ENCODE measurements at places on chromosomes 5 and 9.

- DNase-seq = no peak
Measured at GRCh38 chr9:30536494-30536893, 1847.9 kb upstream of the ACO1 start.

DNA sequence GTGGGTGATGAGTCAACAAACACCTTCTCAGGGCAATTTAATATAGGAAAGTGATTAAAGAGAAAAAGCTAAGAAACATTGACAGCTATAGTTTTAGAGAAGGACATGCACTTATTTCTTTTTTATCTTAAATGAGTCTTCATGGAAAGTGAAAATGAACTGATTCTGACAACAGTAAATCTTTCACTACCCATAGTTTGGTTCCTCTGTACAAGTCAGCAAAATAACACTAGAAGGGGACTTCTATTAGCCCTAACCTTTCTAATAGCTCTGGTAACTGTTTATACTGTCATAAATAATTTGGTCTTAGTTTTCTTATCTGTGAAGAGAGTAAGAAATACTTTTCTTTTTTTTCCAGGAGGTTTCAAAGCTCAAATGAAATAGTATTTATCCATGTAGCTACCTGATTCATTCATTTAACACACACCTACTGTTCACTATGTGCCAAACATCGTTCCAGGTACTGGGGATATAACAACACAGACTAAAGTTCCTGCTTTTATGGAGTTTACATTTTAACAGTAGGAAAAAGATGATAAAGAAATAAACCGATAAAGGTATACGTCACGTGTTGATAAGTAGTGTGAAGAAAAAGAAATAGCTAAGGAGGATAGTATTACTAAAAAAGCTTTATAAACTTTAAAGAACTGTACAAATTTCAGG lies 148.2 kb downstream of the PCSK1 start:
- DNase-seq = no peak

DNA sequence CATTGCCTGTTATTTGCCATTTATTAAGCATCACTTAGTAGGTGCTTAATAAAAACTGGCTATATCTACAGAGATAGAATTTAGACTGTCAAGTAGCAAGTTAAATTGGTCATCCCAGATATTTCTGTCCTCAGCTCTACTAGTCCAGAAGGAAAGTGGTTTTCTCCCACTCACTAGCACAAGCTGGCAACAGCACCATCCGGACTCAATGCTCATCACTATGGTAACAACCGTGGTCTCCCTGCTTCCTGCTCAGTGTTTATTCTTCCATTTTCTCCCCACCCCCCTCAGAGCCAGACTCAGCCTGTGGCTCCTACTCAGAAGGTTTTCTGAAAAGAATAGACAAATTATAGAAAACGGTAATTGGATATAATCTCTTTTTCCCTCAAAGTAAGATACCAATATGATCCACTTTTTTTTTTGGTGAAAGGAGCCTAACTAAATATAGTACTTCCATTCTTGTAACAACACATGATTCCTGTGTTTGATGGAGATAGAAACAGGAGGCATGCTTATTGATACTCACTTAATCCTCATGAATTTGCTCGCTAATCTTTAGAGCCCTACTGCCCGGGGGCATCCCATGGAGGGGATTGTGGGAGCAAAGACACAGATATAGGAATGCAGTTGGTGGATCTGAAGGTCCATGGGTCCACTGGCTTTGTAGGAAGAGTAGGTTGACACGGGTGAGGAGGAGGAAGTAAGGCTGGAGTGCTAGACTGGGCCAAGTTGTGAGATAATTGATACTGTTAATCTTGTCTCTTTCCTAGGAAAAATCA lies 191.4 kb downstream of the MAN2A1 start:
- DNase-seq = no peak

GRCh38 chr5:100762108-100762507 lies 141.0 kb downstream of the ST8SIA4 start:
- no peak for DNase-seq

- DNase-seq = no peak
Measured at GRCh38 chr9:90841213-90841612, 39.6 kb downstream of the SYK start.

GRCh38 chr9:95126739-95127138 lies 190.8 kb downstream of the FANCC start:
- DNase-seq = no peak

- DNase-seq = no peak
Measured at GRCh38 chr5:2142456-2142954, 259.8 kb upstream of the IRX4 start.

- no peak for DNase-seq
Measured at GRCh38 chr5:170365831-170366230, 23.3 kb downstream of the KCNMB1 start.

DNA sequence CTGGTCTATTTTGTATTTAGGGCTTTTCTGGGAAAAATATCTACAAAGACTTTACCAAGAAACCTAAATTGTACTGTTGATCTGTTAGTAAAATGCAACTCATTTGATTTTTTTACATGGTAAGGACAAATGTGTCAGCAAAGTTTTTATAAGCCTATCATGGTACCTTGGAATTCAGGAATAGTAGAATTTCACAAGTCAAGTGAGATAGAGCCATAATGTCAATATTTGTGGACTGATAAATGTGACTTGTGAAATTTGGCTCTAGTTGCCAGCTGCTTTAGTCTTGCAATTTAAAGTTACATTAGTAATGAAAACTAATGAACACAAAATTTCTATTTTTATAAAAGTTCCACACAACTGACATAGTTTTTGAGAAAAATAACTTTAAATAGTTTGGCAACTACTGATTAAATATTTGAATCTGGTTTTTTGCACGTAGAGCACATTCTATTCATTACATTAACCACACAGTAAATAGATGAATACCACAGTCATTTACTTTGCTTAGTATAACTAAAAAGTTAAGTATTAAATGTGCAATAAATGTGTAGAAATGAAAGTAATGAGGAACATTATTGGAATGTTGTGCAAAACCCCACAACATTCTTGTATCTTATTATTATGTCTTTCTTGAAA lies 41.2 kb upstream of the RIOK2 start:
- DNase-seq = no peak

- no peak for DNase-seq
Measured at GRCh38 chr5:34916518-34916917, 1.0 kb downstream of the BRIX1 start.

DNA sequence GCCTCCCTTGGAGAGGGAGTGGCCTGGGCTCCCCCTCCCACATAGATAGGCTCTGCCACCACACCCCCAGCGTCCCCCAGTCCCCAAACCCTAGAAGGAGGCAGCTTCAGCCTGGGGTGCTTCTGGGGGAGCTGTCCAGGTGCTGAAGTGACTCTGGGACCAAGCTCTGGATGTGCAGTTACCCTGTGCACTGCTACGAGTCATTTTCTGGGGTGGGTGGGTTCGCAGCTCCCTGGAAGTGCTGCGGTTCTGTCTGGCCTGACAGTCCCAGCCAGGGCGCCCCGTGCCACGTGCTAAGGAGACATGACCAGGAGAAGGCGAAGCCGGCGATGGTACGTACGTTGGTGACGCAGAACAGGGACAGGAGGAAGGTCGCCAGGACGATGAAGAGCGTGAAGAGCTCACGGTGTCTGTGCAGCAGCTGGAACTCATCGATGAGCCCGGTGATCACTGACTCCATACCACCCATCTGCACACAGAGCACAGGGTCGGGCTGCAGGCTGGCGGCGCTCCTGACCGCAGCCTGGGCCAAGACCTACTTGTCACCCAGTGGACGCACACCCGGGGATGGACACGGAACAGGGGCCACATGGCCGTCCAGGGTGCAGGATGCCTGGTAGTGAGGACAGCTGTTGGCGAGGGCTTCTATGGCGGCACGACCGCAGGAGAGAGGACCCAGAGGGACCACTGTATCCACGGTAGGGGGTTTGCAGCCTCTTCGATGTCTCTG lies 35.7 kb downstream of the SLC6A3 start:
- peak; percentile 62 for DNase-seq

DNA sequence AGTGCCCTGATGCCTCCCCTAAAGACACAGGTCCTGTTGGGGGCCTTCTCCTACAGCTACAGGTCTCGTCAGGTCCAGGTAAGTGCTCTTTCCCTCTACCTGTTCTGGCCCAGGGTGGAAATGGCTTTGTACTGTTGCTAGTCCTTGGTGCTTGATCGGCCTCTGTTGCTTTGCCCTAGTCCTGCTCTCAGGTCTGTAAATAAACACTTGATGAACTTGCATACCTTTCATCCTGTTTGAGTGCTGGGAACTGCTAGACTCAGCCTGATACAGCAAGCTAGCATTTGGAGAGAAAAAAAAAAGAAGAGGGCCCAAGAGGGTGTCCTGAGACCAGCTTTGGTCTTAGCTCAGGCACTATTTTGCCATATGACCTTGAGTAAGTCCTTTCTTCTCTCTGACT lies 21.8 kb upstream of the ZNF618 start:
- no peak for DNase-seq

DNA sequence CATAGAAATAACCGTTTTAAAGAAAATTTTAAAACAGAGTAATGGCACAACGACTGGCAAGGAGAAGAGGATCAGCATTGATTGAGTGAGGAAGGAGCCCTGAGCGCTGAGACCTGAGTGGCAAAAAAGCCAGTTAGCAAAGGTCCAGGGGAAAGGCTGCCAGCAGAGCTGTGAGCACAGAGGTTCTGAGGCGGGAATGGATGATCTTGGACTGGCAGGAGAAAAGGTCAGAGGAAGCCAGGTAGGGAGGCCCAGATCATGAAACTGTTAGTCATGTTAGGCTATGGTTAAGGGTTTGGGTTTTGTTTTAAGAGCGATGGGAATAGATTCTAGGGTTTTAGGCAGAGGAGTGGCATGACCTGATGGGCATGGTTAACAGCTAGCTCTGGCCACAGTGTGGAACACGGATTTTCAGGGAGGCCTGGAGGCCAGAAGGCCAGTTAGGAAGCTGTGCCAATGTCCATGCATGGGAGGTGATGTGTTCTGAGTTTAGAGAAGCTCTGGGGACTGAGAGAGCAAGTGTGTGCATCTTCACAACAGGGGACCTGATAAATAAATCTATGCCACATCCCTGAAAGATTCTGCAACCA lies 57.7 kb upstream of the GALNT10 start:
- no peak for DNase-seq

GRCh38 chr9:81022177-81022576 lies 667.2 kb downstream of the TLE1 start:
- no peak for DNase-seq

DNA sequence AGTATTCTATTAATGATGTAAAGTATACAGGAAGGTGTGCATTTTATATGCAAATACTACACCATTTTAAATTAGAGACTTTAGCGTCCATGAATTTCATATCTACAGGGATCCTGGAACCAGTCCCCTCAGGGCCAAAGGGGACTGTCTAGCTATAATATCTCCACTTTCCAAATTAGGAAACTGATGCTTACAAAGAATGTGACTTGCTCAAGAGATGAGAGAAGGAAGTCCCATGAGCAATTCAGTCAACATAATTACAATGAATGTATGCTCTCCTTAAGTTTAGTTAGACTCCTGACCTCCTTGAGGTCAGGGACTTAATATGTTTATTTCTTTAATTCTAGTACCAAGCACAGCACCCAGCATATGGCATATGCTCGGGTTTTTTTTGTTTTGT lies 23.7 kb downstream of the NIPBL start:
- no peak for DNase-seq

DNA sequence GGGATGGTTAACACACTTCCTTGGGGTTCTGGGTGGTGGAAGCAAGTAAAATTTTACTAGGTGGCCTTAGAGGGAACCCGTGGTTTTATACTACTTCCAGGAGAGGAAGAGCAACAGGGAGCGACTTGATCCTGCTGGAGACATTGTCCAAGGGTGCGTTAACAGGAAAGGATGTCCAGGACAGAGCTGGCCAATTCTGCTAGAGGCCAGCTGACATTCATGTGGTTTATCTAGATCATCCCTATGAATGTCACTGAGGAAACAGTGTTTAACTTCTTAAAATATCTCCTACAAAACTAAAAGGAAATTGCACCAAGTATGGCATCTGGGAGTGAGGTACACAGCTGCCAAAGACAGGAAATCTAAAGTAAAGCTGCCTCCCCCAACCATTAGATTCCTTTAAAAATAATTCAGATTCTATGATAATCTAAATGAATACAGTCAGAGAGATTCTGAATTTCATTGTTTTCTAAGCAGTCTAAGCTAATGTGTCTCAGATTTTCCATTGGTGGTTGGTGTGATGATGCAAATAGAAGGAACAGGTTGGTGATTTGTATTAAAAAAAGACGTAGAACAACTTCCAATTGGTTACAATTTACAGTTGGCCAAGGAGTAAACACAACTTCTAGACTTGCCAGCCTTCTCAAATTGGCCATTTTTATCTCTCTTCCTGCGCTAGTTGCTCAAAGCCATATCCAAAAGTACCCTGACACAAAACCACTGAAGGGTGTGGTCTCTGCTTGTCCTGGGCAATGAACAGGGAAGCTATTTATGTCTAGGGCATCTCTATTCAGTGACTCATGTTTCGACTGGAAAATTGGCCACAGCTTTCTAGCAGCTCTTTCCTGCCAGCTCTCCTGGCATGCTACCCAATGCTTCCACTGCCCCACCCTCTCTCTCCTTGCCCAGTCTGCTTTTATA lies 574.7 kb upstream of the MEF2C start:
- DNase-seq = no peak

GRCh38 chr5:14440223-14440581 lies 141.4 kb upstream of the OTULINL start:
- DNase-seq = no peak

- peak; percentile 15 for DNase-seq
Measured at GRCh38 chr9:84966876-84967830, 297.6 kb downstream of the NTRK2 start.

- no peak for DNase-seq
Measured at GRCh38 chr9:35158501-35159280, 3.1 kb upstream of the UNC13B start.

DNA sequence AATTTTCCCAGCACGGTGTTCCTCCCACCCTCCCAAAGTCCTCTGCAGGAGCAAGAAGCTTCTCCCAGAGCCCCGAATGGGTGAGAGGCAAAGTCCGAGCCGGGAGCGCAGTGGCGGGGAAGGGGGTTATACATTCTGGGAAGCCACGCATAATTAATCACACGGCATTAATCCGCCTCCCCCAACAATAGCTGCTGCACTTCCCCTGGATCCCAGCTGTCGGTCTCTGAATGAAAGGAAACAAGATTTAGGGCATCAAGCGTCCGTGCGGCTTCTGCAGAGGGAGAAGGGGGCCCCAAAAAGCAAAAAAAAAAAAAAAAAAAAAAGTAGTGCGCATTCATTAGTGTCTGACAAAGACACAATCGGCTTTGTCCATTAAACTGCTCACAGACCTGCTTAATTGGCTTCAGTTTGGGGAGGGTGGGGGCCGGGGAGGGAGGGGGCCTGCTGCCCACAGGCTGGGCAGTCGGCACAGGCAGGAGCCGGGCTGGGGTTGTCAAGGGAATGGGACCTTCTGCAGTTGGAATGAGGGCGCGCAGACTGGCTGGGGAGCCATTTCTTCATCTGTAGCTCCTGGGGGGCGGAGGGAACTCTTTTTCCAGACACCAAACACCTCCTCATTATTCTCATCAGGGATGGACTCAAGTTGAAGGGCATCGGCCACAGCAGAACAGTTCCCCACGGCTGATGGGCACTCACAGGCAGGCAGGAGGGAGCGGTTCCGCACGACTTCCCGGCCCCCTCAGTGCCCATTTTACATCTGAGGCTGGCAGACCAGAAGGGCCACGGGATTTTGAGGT lies 3.4 kb downstream of the NOTCH1 start:
- DNase-seq = no peak
